ENCODE measurements at places on chromosomes 4 and X.

GRCh38 chr4:114146947-114147618 is 167.6 kb upstream of the ARSJ start:
- DNase-seq, result no peak

- DNase-seq, result no peak
These were observed 35.2 kb downstream of the ABLIM2 start for GRCh38 chr4:8123389-8123788.

DNA sequence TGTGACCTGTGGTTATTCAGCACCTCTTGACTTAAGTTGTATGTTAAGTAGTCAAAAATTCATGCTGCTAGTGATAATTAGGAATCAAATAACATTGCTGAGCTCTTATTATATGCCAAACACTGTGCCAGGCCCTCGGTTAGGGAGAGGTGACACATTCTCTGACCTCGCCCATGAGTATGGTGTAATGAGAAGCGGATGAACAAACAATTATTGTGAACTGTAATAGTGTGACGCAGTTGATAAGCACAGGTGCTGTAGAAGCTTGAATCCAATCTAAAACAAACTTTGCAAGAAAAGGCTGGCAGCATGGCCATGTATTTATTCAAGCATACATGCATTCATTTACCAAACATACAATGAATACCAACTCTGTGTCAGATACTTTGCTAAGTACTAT is 303.5 kb upstream of the HS3ST1 start:
- no peak for DNase-seq

GRCh38 chr4:65968831-65969558 is 298.7 kb upstream of the EPHA5 start:
- DNase-seq, result no peak
